Muscle of leg (tissue), 16 donors: ENCODE measurements at places on chromosomes 4 and X.

GRCh38 chrX:39112143-39112542, 310.9 kb downstream of the MID1IP1 start:
- no peak for DNase-seq

DNA sequence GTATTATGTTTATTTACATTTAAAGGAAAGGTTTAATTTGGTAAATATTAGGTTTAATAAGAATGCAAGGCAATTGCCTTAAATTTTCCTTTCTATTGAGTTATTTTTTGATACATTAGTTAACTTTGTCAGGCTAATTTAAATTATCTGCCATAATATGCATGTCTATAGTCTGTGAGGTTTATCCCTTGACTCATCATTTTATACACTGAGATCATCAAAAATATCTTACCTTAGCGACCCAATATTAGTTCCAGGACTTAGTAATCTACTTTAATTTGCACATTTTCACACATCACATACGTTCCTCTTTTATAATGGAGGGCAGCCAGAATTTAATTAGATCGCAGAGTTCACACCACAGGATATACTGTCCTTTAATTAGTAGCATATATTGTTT, 999.5 kb upstream of the GRID2 start:
- no peak for DNase-seq

- DNase-seq: no peak
Measured at GRCh38 chr4:3391422-3391821, 50.3 kb upstream of the HGFAC start.

DNA sequence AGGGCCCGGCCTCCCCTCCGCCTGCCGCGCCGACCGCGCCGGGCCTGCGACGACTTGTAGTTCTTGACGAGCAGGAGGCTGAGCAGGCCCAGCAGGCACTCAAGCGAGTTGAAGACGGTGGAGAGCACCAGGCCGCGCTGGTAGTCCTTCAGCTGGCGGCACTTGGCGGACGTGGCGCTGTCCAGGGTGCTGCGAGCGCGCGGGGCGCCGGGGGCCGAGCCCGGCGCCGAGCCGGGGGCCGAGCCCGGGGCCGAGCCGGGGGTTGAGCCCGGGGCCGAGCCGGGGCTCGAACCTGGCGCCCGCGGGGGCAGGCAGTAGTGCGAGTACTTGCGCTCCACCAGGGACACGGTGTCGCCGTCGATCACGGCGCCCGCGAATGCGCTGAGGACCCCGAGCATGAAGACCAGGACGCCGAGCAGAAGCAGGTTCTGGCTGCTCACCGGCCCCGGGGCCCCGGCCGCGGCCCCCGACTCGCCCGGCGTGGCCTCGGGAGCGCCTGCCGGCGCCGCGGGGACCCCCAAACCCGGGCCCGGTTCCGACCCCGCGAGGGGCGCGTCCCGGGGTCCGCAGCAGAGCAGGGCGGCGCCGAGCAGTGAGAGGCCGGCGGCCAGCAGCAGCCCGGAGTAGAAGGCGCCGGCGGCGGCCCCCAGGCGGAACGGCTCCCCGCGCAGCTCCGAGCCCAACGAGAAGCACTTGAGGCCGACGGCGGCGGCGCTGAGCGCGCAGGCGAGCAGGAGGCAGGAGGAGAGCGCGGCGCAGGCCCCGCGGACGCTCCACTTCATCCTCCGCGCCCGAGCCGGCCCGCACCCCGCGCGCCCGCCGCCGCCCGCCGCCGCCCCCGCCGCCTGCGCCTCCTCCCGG, 584 bp downstream of the TMEM271 start:
- peak; percentile 77 for DNase-seq

- peak; percentile 82 for DNase-seq
Measured at GRCh38 chrX:15349046-15349445, 13.7 kb upstream of the PIGA start.

GRCh38 chrX:17033225-17033624, 86.8 kb downstream of the REPS2 start:
- no peak for DNase-seq

GRCh38 chrX:34658326-34658725, 1.2 kb upstream of the TMEM47 start:
- DNase-seq: no peak

DNA sequence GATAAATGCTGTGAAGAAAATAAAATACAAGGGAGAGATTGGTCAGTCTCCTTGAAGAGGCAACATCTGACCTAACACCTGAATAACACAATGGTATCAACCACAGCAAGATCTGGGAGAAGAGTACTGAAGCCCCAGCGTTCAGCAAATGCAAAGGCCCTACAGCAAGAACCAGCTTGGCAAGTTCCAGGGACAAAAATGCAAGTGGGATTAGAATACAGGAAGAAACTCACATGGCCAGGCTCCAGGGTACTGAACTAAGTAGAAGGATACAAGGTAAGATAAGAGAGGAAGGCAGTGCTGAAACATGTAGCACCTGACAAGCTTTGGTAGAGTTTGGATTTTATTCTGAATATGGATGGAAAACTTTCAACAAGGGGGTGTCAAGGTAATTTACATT, 3.6 kb downstream of the SMIM14 start:
- DNase-seq: no peak

DNA sequence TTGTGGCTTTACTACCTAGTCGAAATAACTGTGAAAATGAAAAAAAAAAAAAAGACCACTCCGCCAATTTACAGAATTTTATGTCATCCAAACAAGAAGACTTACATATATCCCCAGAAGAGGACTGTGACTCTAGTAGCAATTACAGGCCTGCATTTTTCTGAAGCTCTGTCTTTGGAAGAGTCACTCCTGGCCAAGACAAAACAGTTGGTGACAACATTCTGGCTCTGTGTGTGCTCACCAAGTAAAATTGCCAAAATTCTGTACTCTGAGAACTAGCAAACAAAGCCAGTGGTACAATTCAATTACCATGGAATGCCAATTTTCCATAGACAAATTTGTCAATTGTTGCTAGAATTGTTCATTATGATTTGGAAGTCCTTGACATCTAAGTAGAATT, 311.1 kb downstream of the PDGFC start:
- DNase-seq: peak; percentile 83

DNA sequence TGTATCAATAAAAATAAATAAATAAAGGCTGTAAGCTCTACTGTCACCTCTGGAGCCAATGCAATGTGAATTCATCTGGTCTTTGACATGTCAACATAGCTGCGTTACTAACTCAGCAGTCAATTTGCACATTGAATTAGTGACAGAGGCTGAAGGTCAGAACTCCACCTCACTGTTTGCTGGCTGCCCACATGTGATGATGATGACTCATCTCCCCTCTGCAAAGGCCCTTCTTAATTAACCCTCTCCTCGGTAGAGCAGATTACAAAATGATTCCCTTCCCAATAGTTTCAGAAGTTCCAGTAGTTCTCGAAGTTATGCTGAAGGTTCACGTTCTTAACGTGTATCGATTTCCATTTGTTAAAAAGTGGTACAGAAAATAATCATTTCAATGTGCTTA, 1626.0 kb upstream of the TENM3 start:
- no peak for DNase-seq

DNA sequence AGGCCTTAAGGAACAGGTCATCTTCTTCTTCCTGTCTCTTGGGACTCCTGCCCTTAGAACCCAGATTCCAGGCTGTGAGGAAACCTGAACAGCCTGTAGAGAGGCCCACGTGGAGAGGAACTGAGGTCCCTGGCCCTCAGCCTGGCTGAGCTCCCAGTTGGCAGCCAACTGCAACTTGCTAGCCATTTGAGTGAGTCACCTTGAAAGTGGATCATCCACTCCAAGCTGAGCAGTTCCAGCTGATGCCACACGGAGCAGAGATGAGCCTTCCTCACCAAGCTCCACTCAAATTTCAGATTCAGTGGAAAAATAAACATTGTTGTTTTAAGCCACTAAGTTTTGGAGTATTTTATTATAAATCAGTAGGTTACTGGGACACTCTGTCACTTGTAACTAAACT, 392.5 kb downstream of the BCOR start:
- DNase-seq: peak; percentile 42

DNA sequence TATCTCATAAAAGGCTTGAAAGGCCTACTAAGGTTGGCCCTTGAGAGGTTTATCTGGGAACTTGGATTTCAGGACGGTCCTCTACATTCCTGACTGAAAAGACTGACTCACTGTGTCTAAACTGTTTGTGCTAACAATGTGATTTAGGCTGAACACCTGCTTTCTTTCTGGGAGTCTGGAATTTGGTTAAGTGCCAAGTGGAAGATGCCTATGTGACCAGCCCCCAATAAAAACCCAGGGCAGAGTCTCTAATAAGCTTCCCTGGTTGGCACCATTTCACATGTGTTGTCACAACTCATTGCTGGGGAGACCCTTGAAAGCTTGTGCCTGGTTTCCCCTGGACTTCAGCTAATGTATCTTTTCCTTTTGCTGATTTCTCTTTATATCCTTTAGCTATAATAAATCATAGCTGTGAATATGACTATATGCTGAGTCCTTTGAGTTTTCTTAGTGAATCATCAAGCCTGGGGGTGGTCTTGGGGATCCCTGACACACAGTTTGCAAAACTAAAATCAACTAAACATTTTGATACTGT, 55.1 kb downstream of the GPR82 start:
- DNase-seq: peak; percentile 57

DNA sequence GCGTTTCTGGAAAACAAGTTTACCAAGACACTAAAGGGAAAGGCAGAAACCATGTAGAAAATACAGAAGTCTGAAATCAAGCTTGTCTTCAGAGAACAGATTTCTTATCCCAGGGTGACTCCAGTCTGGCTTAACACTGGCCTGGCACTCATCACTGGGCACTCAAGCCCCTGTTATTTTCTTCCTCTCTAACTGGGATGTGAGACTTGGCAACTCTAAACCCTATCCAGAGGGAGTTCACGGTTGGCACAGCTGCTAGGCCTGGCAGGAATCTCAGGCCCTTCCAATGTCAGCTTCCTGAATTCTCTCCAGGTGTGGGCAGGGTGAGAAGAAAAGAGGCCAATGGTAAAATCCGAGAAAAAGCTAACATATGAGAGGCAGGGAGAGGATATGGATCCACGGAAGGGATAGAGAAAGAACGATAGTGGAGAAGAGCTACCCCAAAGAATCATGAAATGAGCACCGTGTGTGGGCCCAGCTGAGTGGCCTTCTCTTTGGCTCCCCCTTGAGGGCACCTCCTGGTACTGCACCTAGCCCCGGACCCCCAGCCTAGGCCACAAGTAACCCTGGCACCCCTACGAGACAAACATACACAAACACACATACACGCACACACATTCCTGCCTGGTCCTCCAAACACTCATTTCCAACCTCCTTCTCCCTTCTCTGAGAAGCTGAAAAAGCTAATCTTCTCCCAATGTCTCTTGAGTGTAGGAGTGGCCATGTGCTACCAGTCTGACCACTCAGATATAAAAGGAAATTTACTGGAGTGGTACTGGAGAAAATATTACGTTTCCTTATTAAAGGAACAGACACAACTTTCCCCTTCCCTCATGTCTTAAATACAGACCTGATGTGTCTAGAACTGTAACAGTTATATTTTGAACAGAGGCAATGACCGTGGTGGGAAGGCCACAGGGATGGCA, 16.6 kb upstream of the PTCHD1 start:
- DNase-seq: peak; percentile 7

DNA sequence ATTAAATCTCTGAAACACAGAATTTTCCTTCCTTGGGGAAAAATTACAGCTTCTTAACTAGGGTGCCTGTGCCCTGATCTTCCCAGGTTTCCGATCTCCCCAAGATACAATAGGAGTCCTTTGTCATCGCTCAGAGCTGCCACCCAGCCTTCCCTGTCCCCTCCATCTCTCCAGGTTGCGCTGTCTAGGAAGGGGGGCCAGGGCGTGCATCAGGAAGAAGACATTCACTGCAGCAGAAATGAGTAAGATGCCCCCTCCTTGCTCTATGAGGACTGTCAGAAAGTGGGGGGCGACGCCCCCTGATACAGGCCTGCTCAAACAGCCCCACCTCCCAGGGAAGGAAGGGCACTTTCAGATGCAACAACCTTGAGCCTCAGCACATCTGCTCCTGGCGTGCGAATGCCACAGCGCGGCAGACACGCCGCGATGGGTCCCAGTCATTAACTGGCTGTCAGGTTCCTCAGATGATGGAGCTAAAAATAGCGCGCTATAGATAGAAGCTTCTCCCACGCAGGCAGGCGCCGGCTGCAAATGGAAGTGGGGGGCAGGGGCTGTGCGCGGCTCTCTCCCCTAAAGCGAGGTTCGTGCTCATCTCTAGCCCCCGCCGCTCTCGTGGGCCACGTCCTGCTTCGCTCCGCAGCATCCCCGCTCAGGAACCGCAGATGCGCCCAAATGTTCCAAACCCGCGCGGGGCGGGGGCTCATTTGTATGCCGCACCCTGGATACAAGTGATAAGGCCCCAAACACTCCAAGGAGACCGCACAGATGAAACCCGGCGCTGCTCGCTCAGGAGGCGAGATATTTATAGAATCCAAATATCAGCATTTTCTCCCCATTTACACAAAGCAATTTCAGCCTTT, 57.6 kb upstream of the LGI2 start:
- peak; percentile 61 for DNase-seq

DNA sequence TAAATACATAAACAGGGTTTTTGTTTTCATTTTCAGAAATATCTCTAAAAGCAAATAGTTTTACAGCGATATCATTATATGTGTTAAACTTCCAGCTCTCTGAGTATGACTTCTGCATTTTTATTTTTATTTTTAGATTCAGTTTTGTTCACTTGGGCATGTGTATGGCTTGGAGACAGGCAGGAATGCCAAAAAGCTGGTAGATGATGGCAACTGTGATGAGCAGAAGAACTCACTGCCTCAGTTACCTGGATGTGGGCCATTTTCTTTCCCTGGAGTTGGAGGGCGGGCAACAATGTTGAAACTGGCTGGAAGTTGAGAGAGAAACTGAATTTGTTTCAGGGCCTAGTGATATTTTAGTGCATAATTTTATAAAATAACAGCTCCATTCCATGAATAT, 266.4 kb downstream of the ARHGAP24 start:
- no peak for DNase-seq

DNA sequence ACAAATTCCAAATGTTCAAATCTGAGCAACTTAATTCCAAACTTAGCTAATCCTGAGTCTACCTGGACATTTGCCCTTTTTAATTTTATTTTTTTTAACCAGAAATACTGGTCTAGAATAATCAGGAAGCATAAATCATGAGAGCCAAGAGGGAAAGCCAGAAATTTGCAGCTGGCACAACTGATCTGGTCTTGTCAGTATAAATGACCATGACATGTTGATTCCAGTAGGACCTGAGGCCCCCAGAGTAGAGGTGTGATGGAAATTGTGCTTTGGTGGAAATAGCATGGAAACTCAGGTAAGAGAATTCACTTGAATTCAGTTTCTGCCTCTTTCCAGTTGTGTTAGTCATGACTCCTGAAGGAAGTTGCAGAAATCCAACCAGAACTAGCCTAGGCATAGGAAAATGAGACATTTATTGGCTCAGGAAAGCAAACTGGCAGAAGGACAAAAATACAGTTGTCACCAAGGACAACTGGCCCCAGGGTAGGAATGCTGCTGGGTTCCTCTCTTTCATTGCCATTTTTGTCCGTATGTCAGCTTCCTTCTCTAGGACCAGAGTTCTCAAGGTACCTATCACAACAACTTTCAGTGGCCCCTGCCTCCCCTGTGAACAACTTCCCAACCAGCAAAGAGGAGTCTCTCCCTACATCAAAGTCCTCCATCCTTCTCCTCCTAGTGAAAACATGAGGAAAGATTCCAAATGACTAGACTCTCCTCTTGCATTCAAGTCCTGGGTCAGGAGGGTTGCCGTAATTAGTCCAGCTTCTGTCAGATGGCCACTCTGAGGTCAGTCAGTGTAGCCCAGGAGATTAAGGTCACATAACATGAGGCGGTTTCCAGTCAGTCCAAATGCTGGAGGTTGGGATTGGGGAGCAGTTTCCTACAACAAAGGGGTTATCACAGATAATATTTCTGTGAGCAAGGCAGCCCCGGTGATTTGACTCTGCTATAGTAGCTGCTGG, 29.3 kb upstream of the MYOZ2 start:
- peak; percentile 61 for DNase-seq
